NCI-H1417 treated with DMSO at 0.1 percent for 48 hours (cell line): ENCODE measurements at places on chromosomes 16 and 17.

DNA sequence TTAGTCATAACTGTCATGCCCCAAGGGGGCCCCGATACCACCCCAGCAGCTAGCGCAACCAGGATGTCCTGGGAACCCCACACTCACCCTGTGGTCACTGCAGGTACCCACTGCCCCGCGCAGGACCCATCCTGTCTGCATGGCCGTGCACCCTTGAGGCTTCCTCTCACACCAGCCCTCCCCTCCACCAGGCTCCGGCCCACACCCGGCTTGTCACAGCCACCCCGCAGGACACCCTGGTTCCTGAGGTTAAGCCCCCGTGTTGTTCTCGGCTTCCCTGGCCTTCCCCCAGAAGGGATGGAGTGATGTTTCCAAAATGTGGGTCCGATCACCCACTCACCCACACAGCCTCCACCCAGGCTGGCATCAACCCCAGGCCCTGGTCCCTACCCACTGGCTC is 7.5 kb downstream of the DNASE1L2 start:
- DNase-seq: no peak

DNA sequence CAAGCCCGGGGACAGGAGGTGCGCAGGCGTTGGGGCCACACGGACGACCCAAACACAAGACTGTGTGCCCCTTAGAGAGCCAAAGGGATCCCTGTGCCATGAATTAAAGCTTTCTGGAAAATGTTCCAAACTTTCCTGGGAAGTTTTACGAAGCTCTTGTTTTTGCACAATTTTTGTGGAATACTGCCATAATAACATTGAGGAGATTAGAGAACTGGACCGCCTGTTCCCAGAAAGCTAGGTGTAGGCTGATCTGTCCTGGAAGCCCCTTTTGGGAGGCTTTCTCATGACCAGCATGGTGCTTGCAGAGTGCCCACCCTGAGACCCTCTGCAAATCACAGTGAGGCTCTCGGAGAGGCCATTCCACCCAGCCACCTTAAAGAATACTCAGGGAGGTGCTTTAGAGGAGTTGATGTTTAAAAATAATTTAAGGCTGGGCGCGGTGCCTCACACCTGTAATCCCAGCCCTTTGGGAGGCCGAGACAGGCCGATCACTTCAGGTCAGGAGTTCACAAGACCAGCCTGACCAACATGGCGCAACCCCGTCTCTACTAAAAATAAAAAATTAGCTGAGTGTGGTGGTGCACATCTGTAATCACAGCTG is 1.1 kb downstream of the KDM8 start:
- no peak for DNase-seq

GRCh38 chr16:1464894-1465566 is 9.8 kb downstream of the CLCN7 start:
- no peak for DNase-seq

GRCh38 chr16:75296606-75297005 is 45.2 kb upstream of the BCAR1 start:
- no peak for DNase-seq

DNA sequence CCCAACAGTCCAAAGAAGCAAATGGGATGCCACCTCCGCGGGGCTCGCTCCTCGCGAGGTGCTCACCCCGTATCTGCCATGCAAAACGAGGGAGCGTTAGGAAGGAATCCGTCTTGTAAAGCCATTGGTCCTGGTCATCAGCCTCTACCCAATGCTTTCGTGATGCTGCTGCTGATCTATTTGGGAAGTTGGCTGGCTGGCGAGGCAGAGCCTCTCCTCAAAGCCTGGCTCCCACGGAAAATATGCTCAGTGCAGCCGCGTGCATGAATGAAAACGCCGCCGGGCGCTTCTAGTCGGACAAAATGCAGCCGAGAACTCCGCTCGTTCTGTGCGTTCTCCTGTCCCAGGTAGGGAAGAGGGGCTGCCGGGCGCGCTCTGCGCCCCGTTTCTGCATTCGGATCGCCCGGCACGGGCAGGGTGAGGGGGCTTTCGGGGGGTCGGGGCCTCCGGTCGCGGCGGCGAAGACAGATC is at the start of gene CDH13:
CDH13 (plus strand) TSS at position 179 of the 471 bp plus-strand sequence.
- no peak for DNase-seq
